ENCODE measurements at places on chromosomes 4 and X.

DNA sequence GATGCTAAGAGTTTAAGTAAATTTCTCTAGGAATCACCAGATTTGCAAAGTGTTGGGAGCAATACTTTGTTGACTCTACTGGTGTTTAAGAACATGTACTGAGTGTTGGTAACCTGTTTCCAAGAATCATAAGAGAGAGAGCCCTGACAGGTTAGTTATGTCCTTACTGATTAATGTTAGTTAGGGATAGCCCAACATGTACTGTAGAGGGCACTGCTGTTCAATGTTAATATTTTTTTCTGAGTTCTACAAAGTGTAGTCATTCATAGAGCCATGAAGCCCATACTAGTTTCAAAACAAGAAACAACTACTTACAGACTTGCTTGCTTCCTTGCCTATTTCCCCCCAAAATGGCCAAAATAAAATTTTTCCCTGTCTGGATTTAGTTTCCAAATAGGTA lies 11.9 kb downstream of the TMPRSS11D start:
- DNase-seq, result no peak

DNA sequence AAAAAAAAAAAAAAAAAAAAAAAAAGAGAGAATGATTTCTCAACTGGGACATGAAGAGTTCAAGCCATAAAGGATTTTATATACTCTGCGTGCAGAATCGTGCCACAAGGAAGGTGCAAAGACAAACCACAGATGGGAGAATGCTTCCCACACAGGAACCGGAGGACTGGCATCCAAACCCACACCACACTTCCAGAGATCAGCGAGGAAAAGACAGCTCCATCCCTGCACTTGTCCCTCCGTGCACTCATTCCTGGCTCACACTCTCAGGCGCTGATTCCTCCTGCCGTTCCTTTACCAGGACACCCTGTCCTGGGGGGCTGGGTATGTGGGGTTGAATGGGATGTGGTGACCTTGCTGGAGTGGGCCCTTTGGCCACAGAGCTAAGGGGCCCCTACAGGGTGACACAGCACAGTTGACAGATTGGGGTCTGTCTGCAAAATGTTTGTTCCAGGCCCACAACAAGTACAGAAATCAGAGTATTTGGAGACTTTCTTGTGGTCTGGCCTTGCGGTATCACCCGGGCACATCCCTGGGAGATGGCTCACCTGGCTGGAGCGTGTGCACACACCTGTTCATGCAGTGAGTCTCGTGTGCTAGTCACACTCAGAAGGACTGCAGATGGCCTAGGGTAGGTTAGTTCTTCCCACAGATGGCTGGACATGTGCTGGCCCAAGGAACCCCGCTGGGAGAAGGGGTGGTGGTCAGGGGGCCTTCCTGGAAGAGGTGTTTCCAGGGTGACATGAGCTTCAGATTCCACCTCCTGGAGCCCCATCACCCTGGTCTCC lies 55.4 kb upstream of the GPR78 start:
- no peak for DNase-seq

DNA sequence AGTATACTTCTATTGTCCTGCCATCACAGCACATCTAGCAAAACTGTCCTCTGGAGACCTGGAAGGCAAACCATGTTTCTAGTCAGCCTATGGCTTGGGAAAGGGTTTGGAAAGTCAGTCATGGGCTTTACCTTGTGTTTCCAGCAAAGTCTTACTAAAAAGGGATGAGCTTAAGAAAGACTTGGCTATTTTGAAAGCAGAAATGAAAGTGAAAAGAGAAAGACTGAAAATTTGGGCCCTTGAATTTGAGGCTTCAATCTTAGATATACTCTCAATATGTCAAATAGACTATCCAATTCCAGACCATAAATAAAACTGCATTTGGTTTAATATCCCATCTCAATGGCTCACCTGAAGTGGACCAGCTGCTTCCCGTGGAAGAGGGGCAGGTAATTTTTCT lies 127.9 kb downstream of the ZNF330 start:
- DNase-seq, result no peak

GRCh38 chr4:54913751-54914526 lies 211.5 kb downstream of the KDR start:
- DNase-seq, result no peak

DNA sequence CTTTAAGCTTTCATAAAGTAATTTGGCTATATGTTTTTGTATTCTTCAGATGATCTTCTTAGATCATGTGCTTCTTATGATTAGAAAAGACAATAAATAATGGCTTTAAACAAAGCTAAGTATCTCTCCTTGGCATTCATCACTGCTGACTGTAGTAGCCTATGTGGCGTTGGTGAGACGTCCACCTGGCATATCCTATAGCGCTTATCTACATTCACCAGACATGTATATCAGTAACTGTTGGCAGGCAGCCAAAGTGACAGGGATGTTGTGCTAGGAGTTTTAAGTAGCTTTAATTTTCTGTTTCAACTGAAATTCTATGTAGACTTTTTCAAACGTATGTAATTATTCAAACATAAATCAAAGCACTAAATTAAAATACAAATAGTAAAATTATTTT lies 276.4 kb downstream of the IL15 start:
- no peak for DNase-seq

DNA sequence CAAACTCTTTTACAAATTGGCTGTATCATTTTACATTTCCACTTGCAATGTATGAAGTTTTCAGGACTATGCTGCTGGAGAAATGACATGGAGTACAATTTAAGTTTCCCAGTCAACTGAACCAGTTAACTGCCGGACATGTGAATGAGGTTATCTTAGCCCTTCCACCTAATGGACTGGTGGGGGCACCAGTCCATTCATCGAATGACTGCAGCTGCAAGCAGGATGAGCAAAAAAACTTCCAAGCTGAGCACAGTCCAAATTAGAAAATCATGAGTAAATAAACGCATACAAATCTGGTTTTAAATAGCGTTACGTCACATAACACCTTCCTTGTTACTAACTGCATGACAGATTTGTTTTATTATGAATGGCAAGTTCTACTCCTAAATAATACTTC lies 1131.5 kb downstream of the PCDH18 start:
- no peak for DNase-seq

All from spinal cord (tissue), 10 donors.